MCF 10A (cell line): ENCODE measurements at places on chromosomes 16 and 17. TPM values are rescaled to one million over a fixed set of nuclear protein-coding genes. Genes with fewer than 3 reads are reported as not detected.
A peak's percentile ranks its signal among the peaks of the same experiment; 100 is the strongest.

The PRR15L gene
- not detected in 2 replicates for total RNA-seq

DNA sequence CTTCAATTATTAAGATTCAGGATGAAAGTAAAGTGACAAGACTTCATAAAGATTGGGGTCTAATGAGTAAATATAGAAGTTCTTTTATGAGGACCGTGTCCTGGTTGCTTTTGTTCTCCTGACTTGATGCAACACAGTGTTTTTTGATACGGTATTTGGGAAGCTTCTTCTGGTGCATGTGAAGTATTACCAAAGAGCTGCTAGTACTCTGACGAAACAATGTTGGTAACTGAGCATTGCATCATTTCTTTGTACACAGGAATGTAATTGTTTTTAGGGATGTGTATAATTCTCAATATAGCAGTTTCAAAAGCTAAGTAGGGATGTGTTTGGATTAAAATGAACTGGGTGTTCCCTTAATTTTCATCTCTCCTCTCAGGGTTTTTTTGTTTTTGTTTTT, 15.9 kb downstream of the KPNB1 start:
- DNase-seq, result peak; percentile 59

The FBXW10 gene
- 0.22 and 0.23 TPM in 2 replicates for total RNA-seq

DNA sequence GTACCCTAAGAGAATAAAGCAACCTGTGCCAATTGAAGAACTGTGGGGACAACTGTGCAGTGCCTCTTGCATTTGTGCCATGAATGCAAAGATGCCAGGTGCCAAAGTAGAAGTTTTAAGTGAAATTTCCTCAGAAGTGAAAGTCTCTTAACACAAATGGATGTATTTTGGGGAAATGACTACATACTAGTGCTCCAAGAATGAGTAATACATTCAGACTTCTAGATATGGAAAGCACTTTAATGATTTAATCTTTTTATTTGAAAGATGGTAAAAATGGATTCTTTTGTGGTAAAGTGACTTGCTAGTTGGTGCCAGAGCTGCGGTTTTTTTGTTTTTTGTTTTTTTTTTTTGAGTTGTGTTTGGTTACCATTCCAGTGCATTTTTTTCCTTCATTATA, 15.0 kb downstream of the UTP18 start:
- DNase-seq, result no peak

GRCh38 chr17:3512505-3513171, 36.8 kb downstream of the ASPA start:
- no peak for DNase-seq

- DNase-seq, result no peak
These were observed 60.5 kb upstream of the MYOCD start for GRCh38 chr17:12605222-12605621.

The YBX2 gene
- 0.40 and 0.44 TPM in 2 replicates for total RNA-seq

DNA sequence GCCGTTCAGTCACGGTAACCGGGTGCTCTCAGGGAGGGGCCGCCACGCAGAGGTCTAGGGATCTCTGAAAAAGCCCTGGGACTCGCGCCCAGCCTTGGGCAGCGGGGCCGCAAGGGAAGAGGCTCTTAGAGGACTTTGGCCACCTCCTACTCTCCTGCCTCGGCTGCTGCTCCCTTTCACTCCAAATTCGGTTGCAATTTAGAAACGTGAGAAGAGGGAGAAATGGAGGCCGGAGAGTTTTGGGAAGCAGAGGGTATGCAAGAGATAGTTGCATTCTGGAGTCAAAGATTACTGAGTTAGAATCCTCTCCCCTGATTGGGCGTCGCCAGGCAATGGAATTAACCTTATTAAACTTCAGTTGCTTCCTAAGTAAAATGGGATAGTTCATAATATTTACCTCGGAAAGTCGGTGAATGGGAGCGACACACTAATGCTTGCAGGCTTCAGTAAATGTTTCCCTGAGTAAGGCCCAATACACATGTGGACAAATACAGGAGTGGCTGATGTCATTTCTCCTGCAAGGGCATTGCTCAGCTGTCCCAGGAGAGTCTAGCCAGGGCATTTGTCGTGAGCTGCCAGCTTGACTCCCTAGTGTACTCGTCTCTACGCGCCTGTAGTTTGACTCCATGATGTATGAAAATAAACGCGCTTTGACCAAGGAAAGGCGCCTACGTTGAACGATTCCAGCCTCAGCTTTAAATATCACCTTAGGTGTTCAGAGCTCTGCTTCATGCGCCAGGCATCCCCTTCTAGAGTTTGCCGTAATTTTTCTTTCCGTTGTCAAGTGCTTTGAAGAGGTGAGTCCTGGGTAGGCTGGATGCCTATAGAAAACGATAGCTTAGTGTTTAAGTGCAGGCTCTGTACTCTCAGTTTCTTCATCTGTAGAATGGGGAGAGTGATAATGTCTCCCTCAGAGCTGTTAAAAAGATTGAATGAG, 667 bp downstream of the OGFOD1 start:
- DNase-seq, result peak; percentile 35

DNA sequence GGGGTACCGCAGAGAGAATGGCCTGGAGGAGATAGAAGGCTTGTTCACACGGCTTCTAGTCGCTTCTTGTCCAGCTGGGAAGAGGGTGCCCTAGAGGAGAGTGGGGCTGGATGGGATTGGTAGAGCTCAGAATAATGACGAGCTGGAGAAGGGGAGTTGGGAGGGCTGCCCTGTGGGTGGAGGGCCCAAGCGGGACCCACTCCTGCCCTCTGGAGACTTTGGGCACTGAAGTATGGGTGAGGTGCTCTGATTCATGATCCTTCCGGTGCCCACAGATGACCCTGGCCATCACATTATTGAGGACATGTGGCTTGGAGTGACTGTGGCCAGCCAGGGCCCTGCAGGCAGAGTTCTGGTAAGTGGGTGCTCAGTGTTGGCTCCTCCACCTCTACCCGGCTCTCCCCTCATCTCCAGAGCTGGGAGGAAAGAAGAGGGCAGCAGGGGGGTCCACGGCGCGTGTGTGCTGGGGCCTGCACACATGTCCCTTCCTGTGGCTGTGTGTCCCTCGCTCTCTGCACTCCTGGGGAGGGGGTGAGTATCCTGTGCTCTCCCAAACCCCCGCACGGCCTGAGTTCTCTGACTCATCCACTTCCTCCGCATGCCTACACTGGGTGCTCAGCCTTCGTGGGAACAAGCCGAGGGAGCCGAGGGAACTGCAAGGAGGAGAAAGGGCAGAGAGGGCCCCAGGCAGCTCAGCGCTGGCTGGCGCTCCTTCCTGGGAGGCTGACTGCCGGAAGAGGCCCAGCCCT, 8.5 kb downstream of the ITGA3 start:
- DNase-seq, result peak; percentile 99

- DNase-seq, result no peak
These were observed 57.7 kb upstream of the MAP3K14 start for GRCh38 chr17:45374501-45374900.
